ENCODE measurements at places on chromosomes 4 and X.

DNA sequence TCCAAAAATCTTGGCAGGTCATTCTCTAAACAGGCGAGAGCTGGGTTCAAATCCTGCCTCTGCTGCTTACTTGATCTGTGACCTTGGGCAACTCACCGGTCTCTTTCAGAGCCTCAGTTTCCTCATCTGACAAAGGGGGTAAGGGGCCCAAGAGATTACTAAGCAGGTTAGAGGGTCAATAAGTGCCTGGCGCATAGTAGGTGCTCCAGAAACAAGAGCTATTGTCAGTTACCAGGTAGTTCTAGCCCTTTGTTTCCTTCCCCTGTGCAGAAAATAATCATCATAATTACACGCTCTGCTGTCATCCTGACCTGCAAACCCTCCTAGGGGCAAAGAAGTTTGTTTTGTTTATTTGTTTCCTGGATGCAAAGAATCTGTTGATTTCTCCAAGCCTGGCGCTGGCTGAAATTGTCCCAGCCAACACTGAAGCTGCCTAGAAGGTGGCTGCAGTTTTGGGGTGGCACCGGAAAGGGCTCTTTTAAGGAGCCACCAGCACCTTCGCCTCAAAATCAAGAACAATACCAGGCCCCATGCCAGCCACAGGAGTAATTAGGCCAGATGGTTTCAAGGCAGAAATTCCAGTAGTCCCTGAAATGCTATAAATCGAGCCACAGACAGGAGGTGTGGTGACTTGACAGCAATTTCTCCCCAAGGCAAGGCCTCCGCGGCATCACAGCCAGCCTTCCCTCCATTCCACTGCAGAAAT, 10.2 kb upstream of the KIAA0232 start:
- DNase-seq, result no peak

- DNase-seq, result no peak
These were observed 3.2 kb downstream of the ALB start for GRCh38 chr4:73407227-73407673.

DNA sequence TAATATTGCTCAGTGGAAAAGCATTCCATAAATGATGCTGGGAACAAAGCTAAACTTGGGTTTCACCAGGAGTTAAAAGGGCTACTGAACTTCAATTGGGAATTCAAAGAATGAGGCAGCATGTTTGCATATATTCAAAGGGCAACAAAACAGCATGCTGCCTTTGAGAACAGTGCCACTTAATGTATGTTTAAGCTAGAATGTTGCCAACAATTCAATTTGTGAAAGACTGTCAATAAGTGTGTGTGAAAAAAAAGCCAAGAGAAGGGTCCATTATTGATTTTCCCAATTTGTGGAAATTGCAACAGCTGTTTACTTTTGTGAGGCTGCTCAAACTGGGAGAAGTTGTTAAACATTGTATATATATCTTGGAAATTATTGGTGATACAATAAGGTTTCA, 701.9 kb upstream of the ACTRT1 start:
- DNase-seq, result no peak

- no peak for DNase-seq
These were observed 8.0 kb downstream of the NIPAL1 start for GRCh38 chr4:48024522-48024921.

DNA sequence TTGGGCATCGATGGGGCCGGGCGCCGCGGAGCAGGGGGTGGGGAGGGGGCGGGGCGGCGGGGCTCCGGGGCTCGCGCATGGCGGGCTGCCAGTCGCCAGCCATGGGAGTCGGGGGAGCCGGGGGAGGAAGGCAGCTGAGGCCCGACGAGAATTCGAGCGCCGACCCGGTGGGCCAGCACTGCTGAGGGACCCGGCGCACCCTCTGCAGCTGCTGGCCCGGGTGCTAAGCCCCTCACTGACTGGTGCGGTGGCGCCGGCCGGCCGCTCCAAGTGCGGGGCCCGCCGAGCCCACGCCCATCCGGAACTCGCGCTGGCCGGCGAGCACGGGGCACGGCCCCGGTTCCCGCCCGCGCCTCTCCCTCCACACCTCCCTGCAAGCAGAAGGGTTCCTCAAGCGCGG, 49.4 kb downstream of the GSX2 start:
- DNase-seq, result no peak

GRCh38 chrX:40083120-40083978, 14.4 kb downstream of the BCOR start:
- DNase-seq, result no peak

- no peak for DNase-seq
These were observed 182.1 kb upstream of the HHIP start for GRCh38 chr4:144463896-144464295.
